Stimulated activated naive CD8-positive, alpha-beta T cell treated with anti-CD3 and anti-CD28 coated beads, Interleukin-15, amount 100 ng/mL, for 72 hours (primary cell): ENCODE measurements at places on chromosomes 2 and 18.

GRCh38 chr2:18551623-18552022 lies 8.8 kb downstream of the RDH14 start:
- DNase-seq = no peak

DNA sequence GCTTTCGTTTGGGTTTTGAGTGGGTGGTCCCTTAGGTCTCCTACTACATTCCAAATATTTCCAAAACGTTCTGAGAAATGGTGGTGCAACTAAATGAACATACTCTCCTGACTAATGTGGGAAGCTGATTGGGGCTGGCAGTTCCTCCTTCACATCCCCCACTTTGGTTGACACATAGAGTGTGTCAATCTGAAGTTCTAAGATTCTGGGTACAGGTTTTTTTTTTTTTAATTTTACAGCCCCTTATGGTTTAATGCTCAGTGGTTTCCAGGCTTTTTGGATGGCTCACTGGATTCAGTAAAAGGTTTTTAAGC lies 58.4 kb upstream of the ITGB6 start:
- DNase-seq = no peak

GRCh38 chr2:127358044-127358443 lies 29.7 kb downstream of the MAP3K2 start:
- no peak for DNase-seq

DNA sequence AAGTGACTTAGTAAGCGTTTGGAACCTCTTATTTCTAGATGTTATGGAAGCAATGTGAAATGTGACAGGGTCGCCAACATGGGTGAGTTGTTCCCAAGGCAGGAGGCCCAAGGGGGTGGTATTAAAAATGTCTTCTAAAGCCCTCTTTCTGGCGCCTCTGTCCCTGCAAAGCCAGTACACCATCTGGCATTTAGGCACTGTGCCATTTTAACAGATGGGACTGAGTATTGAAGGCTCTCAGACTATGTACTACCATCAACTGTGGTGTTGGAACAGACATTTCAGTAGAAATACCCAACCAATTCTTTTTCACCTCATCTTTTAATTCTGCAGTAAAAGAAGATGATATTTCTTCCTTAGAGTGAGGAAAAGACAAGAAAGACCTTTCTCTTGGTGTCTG lies 384.5 kb upstream of the MMADHC start:
- DNase-seq = no peak

DNA sequence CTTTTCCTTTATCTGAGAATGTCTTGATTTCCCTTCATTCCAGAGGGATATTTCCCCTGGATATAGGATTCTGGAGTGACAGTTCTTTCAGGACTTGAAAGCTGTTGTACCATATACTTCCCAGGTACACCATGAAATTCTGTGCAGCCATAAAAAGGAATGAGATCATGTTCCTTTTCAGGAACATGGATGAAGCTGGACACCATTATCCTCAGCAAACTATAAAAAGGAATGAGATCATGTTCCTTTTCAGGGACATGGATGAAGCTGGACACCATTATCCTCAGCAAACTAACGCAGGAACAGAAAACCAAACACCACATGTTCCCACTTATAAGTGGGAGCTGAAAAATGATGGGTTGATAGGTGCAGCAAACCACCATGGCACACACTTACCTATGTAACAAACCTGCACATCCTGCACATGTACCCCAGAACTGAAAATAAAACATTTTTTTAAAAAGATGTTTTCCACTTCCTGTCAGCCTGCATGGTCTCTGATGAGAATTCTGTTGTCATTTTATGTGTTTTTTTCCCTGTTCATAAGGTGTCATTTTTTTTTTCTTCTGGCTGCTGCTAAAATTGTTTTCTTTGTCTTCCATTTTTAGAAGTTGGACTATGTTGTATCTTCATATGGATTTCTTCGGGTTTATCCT lies 133.3 kb downstream of the DNAH6 start:
- DNase-seq = no peak

DNA sequence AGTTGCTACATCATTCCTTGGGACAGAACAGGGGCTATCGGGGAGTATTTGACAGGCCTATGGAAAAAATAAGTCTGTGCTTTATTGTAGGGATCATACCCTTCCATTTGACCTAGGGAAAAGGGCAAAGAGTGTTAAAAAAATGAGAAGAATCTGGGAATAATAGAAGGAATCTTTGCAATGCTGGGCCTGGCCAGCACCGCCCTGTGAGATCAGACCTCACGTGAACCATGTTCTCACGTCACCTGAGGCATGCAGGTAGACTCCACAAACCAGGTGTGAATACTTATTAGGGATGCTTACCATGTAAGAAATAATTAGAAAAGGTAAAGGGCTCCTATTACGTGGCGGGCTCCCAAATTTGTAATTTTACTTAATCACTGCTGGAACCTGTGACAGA lies 177.5 kb upstream of the GATA6 start:
- no peak for DNase-seq

- DNase-seq = no peak
These were observed 1225.3 kb upstream of the CHAC2 start for GRCh38 chr2:52542297-52542696.

GRCh38 chr2:206836722-206837121 lies 71.3 kb downstream of the FASTKD2 start:
- no peak for DNase-seq

GRCh38 chr2:151679994-151680393 lies 54.3 kb downstream of the NEB start:
- DNase-seq = no peak

- no peak for DNase-seq
These were observed 26.0 kb downstream of the MAP3K20 start for GRCh38 chr2:173101687-173102086.

GRCh38 chr18:987325-988186 lies 82.9 kb downstream of the ADCYAP1 start:
- DNase-seq = no peak

GRCh38 chr18:46754661-46755292 lies 2.1 kb downstream of the ST8SIA5 start:
- no peak for DNase-seq

GRCh38 chr2:84857566-84857965 lies 23.3 kb downstream of the TRABD2A start:
- no peak for DNase-seq

- no peak for DNase-seq
These were observed 3.9 kb downstream of the NRP2 start for GRCh38 chr2:205686056-205686782.

DNA sequence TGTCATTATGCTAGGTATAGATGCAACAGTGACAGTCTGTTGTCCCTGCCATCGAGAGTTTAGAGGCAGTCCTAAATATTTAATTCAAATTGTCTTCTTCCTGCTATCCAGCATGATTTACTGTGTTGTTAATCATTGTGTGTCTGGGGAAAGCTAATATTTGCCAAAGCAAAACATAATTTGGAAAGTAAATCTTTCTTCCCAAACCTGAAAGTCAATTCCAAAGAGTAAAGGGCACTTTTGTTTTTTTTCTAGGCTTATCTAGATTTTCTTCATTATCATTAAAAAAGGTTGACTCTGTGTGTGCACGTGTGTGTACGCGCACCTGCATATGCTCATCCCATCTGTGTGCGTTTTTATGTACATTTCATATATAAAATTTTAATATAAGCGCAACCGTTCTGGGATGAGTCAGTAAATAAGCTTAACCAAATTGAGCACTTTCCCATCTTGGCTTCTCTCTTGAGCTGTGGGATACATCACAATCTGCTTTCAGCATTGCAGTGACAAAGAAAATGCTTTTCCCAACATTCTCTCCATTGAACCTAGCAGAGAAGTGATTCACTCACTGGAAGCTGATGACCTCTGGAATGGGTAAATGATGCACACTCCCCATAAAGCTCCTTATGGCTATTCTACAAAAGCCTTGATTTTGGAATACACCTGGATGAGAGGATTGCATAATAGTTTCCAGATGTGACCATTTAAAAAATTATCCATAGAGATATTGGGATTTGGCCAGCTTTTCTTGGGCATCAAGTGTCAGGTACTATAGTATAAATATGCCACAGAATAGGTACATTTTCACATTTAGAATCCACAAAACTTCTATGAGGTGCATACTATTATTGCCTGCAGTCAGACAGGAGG lies 488.4 kb downstream of the ADCYAP1 start:
- no peak for DNase-seq

- no peak for DNase-seq
These were observed 30.1 kb downstream of the WDFY1 start for GRCh38 chr2:223915071-223915470.

GRCh38 chr18:37396971-37397720 lies 168.5 kb downstream of the CELF4 start:
- no peak for DNase-seq

DNA sequence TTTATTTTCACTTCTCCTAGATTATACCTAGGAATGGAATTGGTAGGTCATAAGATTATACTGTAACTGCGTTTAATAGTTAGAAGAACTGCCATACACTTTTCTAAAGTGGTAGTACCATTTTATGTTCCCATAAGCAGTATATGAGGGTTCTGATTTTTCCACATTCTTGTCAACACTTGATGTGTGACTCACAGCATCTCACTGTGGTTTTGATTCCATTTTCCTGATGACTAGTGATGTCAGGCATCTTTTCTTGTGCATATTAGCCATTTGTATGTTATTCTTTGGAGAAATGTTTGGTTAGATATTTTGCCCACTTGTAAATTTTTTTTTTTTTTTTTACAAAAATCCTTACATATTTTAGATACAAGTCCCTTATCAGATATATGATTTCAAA lies 2.3 kb downstream of the DCAF17 start:
- no peak for DNase-seq

DNA sequence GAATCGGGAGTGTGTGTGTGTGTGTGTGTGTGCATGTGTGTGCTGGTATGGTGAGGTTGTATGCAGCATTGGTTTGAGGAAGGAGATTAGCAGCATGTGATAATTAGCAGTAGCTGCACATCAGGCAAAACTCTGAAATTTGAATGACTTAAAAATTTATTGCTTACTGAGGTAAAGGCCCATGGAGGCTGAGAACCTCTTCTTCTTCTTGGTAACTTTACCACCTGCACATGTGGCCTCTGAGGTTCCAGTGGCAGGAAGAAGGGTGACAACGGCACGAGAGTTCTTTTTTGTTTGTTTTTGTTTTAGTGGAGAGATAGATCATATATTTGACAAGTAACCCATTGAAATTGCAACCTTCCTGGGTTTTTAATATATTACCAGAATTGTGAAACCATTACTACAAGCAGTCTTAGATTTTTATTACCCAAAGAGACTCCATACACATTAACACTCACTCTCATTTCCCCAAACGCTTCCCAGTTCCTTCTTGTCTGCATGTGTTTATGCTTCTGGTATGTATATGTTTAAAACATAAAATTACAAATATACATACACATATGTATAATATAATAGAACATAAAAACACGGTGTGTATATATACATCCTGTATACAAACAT lies 292.1 kb downstream of the PTGR3 start:
- no peak for DNase-seq

- no peak for DNase-seq
These were observed 135.8 kb upstream of the DSEL start for GRCh38 chr18:67652288-67652687.

DNA sequence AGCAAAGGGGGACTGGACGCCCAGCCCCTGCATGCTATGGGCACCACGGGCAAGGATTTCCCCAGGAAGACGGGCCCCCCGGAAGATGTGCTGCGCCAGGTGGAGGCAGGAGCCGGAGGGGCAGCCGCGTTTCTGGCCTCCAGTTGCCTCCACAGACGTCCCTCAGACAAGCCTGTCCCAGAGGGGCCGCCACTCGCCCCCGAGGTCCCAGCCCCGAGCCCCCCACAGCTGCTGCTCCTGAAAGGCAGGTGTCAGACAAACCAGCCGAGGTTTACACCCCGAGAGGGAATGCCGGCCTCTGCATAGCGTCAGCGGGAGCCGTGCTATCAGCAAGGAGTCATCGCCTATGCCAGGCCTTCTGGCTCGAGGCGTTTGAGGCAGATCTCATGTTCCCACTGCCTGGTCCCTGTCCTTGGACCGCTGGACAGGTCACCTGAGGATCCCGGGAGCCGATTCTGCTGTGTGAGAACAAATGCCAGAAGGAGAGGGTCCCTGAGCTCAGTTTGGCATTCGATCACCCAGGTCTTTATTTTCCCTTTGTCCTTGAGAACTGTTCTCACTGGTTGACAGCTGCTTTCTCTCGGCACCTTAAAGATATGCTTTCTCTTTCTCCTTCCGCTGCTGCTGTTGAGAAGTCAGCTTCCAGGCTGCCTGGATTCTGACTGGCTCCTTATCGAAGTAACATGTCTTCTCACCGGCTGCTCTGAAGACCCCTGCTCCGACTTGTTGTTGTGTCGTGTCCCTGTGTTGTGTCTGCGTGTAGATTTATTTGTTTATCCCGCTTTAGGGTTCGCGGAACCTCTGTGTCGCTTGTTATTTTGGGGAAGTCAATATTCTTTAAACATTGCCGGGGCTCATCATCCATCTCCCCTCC lies 20.6 kb downstream of the CROCC2 start:
- DNase-seq = no peak

DNA sequence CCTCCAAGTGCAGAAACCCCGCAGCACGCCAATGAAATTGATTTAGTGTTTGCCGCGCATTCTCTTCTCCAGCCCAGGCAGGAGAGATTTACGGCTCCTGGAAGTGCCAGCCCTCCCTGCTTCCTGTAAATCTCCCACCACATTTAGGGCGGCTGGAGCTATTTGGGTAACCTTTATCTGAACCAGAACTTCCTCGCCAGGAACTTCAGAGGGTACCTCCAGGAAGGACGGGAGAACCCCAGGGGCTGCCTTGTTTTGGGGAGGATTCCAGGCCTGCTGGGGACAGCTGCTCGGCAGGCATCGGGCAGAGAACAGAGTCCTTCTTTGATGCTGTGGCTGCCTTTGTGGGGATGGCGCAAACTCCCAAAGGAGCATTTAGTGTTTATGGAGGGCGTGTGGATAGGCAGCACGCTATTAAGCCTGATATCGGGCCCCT lies 122.0 kb upstream of the MYCN start:
- no peak for DNase-seq

DNA sequence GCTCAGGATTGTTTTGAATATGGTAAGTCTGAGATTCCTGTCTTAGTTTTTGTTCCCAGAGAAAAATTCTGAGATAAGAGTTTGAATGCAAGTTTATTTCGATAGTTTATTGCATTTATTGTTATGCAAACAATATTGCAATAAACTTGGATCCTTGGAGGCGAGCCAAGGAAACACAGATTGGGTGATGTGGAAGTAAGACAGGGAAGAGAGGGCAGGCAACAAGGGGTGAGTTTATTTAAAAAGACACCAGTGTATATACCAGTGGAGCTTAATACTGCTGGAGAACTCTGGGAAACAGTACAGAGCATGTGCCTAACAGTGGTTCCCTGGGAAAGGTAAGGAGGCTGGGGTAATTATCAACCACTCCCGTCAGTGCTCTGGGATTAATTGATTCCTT lies 87.5 kb upstream of the NEDD4L start:
- DNase-seq = no peak

DNA sequence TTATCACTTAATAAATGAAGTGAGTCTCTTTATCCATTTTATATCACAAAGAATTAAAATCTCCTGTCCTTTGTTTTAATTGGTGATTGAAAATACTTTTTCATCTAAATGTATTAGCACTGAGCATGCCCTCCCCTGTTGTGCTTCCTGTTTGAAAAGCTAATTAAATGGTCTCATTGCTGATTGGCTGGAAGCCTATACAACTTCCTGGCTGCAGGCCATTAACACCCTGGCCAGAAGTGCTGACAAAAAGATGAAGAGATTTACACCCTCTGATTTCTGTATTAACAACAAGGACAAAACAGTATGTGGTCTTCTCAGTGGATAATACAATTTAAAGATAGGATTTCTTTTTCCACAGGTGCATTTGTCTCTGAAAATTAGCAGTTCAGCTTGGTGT lies 548.0 kb downstream of the DCC start:
- no peak for DNase-seq
